ENCODE measurements at places on chromosomes 1 and 21. TPM values are rescaled to one million over a fixed set of nuclear protein-coding genes. Genes with fewer than 3 reads are reported as not detected.

DNA sequence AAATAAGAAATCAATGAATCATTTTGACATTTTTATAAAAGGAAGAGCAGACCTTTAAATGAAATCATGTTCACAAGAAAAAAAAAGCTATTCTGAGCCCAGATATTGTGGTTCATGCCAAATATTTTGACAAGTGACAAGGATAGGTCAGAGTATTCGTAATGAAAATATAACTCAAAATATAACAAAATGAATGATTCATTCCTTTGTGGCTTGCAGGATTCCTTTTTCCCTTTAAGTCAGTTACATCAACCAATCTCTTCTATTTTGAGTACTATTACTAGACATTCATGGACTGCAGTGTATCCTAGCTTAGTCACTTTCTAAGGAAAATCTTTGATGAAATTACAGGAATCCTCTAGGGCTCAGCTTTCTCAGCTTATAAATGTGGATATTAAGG lies 188.7 kb downstream of the COL11A1 start:
- DNase-seq = no peak

GRCh38 chr1:10897981-10898728 lies 101.7 kb upstream of the CASZ1 start:
- DNase-seq = no peak

NBPF6 gene
- total RNA-seq = not detected

DNA sequence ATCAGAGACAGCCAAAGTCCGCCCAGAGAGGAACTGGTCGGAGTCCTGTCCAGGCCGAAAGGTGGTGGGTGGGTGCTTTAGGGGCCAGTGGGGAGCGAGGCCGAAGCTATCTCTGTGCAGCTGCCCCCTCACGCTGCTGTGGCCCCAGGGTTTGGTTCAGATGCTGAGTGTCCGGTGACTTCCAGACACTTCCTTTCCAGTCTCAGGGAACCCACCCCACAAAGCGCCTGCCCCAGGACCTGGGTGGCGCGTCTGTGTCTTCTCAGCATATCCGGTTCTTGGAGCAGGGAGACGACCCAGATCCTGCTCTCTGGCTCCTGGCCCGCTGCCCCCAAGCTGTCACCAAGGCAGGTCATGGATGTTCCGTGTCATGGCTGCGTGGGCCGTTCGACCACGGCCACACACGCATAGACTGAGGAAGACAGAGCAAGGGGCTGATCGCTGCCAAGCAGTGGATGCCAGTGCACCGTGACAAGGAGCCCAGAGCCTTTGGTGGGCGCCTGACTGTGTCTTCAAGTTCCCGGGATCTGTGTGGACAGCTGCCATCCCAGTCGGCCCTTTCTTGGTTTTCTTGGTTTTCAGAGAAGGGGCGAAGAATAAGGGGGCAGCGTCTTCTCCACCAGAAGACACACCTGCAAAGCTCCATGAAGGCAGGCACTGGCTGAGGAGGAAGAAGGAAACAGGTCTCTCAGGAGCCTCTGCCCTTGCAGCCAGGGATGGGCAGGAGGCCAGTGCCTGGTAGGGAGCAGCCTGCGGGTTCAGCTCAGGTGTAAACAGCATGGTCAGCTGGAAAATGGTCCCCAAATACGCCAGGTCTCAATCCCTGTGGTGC lies 22.9 kb upstream of the COL18A1 start:
- DNase-seq = no peak

SIK1 gene
- total RNA-seq = 33.5 TPM

GRCh38 chr1:37794372-37795339 lies 1.0 kb downstream of the MANEAL start:
- no peak for DNase-seq

GRCh38 chr1:24438423-24438901 lies 22.9 kb downstream of the NIPAL3 start:
- no peak for DNase-seq

DNA sequence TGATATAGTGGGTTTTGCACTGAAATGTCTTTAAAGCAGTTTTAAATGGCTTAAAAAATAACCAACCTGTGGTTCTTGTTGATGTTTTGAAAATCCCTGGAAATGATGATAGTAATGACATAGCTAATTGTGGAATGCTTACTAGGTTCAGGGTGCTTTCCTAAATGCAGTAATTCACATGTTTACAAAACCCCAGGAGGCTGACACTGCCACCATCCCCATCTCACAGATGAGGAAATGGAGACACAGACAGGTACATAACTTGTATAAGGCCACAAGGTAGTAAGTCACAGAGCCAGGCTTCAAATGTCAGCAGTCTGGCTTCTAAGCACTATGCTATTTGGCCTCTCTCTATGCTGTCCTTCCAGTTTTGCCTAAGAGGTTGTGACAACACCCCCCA lies 40.6 kb downstream of the C8B start:
- DNase-seq = no peak

C1orf53 gene
- 6.4 TPM for total RNA-seq

GRCh38 chr1:49050041-49050440 lies 273.4 kb upstream of the BEND5 start:
- DNase-seq = no peak
